ENCODE measurements at places on chromosomes 13 and 19. TPM values are rescaled to one million over a fixed set of nuclear protein-coding genes. Genes with fewer than 3 reads are reported as not detected.

Gene RAB20
- 10.5 TPM for total RNA-seq

Gene AXL
- total RNA-seq: 19.8 TPM

GRCh38 chr13:75841905-75842304, 205.8 kb downstream of the LMO7 start:
- no peak for DNase-seq

Gene TNNT1
- 66.0 TPM for total RNA-seq

DNA sequence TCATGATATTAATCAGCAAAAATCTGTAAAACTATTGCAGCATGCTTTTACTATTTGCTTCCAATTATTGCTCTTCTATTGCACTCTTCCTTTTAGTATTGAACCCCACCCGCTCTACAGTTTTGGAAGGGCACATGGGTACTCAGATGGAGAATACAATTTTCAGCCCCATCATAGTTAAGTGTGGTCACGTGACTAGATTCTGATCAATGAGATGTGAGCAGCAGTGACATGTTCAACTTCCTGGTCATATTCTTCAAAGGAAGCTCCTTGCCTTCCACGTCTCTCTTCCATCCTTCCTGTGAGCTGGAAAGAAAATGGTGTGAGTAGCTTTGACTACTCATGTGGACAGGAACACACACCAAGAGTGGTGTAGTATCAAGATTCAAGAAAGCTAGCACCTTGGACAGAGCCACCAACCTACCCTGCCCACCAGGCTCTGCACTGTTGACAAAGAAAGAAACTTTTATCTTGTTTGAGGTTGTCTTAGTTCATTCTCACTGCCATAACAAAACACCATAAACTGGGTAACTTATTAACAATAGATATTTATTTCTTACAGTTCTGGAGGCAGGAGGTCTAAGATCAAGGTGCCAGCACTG, 3.8 kb upstream of the FGF14 start:
- DNase-seq: no peak

Gene IRGC
- total RNA-seq: not detected

Gene IGFLR1
- 5.1 TPM for total RNA-seq

Gene PRR22
- total RNA-seq: 1.3 TPM

Gene CCL25
- total RNA-seq: not detected

DNA sequence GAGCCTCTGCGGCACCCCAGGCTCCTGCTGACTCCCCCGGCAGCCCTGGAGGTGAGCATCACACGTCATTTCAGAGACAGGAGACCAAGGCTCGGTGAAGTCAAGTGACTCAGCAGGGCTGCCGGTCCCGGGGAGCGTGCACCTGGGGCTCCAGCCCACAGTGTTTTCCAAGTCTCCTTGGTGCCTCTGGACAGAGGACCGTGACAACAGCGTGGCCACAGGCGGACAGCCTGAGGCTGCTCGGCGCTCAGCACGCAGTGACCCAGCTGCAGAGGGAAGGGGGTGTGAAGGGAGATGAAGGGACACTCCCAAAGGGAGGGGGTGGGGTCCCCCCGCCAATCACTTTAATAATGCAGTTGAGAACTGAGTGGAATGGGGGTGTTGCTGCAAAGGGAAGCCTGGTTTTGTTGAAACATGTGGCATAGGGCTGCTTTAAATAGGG, 17.5 kb upstream of the ASPDH start:
- DNase-seq: no peak

GRCh38 chr13:46613409-46614049, 60.6 kb downstream of the LRCH1 start:
- no peak for DNase-seq

DNA sequence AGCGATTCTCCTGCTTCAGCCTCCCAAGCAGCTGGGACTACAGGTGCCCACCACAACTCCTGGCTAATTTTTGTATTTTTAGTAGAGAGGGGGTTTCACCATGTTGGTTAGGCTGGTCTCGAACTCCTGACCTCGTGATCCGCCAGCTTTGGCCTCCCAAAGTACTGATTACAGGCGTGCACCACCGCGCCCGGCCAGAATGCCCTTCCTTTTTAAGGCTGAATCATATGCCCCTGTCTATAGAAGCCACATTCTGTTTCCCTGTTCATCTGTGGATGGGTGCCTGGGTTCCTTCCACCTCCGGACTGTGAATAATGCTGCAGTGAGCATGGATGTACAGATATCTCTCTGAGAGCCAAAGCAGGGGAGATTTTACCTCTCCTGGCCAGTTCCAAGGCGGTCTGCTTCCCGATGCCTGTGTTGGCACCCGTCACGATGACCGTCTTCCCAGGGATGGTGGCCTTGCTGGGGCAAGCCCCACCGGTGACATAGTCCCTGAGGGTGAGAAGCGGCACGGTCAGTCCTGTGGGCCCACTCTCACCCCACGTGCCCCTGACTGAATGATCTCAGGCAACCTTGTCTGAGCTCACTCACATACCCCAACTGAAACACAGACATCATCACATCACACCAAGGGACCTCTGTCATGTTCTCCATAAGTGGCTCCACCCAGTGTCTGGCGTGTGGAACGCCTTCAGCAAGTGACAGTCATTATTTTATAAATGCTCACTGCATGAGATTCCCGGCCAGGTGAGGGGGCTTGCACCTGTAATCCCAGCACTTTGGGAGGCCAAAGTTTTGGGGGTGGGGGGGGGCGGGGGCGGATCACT, 4.0 kb downstream of the RDH13 start:
- DNase-seq: no peak

GRCh38 chr13:106132216-106132615, 403.2 kb downstream of the EFNB2 start:
- no peak for DNase-seq

Gene GJB2
- 0.46 TPM for total RNA-seq

DNA sequence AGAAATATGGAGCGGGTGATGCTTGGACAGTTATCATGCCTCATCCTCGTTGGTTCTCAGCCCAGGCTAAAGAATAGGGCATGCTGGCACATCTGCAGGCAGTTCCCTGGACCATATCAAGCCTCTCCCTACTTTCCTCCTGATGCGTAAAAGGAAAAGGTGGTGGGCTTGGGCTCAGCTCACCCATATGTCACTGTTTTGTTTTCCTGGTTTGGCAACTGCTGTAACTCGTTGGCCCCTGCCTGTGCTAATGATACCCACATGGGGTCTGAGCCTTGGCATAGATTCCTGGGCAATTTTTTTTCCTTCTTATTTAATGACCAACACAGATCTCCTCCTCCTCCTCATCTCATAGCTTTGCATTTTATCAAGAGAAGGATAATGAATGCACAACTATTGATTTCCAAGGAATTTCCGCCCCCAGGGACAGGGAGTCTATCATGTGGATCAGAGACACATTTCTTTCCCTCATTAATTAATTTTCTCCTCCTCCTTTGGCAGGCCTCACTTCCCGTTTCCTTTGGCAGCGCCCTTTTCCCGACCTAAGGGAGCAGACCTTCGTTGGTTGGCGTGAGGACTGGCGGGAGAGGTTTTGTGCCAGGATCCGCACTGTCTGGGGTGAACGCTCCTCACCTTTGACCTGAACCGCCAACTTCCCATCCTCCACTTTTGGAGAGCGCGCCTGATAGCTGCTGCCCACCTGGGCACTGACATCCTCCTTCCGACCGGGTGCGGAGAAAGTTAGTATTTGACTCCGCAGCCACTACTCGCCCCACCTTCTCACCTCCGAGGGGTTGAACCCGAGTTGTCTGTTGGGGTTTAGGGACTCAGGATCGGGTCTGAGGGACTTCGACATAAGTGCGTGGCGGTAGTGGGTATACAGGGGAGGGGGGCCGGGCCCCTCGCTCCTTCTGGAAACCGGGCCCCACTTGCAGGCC, 3.4 kb upstream of the POU4F1 start:
- DNase-seq: peak; percentile 51

Gene LAIR1
- 9.1 TPM for total RNA-seq

GRCh38 chr13:59413126-59413525, 750.6 kb downstream of the DIAPH3 start:
- no peak for DNase-seq

Gene VSTM2B
- total RNA-seq: not detected

DNA sequence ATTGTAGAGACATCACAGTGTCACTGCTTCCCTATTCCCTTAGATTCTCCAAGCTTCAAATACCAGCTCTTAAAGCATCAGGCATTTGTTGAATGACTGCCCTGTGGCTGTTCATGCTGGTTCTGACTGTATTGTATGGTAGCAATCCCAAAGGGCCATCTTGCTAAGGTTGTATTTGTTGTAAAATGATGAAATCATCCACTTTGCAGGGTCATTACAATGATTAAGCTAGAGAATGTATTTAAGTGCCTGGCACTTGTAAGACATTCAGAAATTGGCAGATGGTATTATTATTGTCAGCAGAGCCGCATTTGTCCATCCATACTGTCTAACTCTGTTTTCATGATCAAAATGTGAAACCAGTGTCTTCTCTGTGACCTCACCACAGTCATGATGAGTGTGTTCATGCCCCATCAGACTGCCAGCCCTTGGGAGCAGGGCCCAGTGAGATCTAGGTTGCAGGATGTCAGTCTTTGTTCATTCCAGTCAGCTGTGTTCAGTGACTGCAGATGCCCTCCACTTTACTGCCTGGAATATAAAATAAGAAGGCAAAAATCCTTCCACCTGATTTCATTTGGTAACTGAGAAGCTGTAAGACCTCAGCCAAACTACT, 86.1 kb downstream of the DHRS12 start:
- no peak for DNase-seq

Gene SMIM44
- not detected for total RNA-seq

DNA sequence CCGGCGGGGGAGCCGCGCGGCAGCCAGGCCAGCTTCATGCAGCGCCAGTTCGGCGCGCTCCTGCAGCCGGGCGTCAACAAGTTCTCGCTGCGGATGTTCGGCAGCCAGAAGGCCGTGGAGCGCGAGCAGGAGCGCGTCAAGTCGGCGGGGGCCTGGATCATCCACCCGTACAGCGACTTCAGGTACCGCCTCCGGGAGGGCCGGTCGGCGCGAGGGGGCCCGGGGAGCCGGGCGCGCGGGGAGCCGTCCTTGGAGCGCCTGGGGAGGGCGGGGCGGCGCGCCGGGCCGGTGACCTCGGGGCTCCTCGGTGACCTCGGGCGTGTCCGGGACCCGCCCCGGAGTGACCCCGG, 690 bp downstream of the HCN2 start:
- no peak for DNase-seq

Gene ZNF83
- 13.0 TPM for total RNA-seq

GRCh38 chr13:103961129-103961528, 894.9 kb upstream of the SLC10A2 start:
- no peak for DNase-seq

DNA sequence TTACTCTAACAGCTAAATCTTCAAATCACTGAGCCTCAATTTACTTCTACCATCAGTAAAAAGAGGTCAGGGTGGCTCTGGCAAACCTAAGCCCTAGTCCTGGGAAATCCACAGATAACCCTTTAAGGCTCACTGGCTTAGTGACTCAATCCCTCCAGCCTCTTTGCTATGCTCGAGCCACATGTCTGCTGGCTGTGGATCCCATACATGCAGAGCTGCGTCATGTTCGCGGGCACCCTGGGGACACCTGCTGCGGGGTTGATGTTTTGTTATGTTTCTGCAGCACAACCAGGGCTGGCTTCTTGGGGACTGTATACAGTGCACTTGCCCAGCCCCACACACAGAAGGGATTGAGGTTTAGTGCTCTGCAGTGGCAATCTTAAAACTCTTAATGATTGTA, 41.6 kb upstream of the C13orf42 start:
- DNase-seq: peak; percentile 35

Gene LILRB3
- total RNA-seq: 4.0 TPM

Gene ZNF468
- total RNA-seq: 7.1 TPM

DNA sequence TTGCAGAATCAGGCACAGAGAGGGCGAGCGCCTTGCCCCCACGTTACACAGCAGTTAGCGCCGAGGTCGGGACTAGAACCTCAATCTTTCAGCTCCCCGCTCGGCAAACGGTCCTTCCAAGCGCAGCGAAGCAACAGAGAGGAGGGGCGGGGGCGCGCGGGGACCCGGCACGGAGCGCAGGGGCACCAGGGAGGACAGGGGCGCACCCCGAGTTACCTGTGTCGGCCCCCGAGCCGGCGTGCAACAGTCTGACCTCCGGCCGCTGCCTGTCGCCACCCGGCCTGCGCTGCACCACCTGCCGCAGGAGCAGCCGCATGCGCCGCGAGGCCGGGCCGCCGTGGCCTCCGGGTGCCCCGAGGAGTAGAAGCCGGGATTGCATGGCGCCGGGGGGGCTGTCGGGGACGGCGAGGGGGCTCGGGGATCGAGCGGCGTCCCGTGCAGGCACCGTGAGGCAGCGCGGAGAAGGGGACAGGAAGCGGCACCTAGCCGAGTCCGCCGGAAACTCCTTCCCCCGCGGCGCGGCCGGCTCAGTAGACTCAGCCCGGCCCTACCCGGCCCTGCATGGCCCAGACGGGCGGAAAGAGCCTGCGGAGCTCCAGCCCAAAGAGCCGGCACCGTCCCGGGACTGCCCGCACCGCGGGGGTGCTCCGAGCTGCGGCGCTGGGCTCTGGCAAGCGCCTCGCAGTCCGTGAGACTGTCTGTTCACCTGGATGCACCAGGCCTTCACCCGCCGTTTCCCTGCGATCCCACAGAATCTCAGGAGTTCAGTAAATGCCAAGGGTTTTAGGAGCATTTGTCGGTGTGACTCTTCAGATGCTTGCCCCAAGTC, at the start of gene VWA8:
VWA8 (minus strand) TSS at position 473 of the 829 bp plus-strand sequence; CDS start at position 379, 94 bp downstream.
- DNase-seq: peak; percentile 91

DNA sequence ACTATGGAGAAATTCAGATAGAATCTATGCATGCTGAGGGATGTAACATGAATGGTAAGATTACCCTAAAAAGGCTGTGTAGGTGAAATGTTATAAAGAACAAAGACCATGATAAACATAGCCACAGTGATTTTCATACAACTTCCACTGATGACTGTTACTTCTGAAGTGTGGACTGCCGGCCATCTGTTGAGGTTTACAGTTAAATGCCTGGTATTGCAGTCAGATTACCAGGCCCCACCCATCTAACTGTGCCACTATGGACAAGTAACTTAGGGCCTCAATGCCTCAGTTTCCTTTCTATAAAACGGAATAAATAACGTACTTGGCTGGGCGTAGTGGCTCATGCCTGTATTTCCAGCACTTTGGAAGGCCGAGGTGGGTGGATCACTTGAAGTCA, 395.6 kb downstream of the KLF12 start:
- no peak for DNase-seq

- no peak for DNase-seq
These were observed 11.7 kb upstream of the ATP12A start for GRCh38 chr13:24668511-24668910.

Gene MBD3L2
- not detected for total RNA-seq

DNA sequence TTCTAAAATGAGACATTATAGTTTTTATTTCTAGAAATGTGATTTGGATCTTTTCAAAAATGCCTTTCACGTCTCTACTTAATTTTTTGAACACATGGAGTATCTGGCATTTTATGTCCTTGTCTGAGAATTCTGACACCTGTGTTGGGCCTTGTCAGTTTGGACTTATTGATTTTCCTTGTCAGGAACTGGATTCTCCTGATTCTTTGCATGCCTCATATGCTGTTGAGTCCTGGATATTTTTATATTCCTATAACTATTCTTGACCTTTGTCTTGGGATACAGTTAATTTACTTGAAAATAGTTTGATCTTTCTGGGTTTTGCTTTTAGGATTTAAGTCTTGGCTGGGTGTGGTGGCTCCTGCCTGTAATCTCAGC, 10.3 kb downstream of the ADPRHL1 start:
- DNase-seq: no peak
